LoVo (cell line): ENCODE measurements at places on chromosomes 5 and 9.

DNA sequence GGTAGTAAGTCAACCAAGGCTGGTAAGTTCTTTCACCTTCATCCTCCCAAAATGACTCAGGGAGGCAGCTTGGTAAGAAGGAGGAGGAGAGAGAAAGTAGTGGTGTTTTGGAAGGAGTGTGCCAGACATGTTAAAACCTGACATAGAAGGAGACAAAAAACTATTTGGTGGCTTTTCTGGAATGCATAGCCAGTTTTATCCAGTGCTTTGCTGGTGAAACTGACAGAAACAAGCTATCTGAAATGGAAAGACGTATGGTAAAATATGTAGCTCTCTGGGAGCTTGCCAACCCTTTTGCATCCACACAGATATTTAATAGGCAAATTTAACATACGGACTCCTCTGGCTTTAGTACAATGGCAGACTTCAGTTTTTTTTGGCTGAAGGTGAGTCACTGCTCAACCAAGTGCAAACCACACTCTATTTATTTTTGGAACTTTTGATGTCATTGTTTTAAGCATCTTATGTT, 45.4 kb downstream of the RAB14 start:
- no peak for DNase-seq

- no peak for DNase-seq
Observed at GRCh38 chr5:124692324-124692723, 54.1 kb downstream of the ZNF608 start.

DNA sequence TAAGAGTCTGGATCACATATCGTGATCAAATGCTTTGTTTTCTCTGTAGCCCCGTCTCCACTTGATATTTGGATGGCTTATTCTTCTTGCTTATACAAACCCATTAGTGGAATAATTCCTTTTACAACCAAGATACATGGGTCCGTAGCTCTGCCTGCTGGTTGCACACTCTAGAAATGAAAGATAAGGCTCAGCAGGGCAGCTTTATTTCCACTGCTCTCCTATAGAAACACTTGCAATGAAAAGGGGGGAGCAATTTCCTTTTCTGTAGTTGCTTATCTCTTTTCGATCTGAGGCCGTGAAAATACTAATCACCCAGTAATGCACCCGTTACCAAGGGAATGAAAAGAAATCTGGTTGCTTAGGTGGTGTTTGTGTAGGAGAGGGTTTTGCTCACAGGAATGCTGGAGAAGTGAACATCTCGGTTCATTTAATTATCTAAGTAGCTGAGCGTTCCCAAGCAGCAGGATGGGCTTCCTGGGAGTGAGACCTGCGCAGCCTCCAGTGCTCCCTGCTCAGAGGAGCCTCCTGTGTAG, 131.7 kb downstream of the ADAMTS16 start:
- DNase-seq: no peak

DNA sequence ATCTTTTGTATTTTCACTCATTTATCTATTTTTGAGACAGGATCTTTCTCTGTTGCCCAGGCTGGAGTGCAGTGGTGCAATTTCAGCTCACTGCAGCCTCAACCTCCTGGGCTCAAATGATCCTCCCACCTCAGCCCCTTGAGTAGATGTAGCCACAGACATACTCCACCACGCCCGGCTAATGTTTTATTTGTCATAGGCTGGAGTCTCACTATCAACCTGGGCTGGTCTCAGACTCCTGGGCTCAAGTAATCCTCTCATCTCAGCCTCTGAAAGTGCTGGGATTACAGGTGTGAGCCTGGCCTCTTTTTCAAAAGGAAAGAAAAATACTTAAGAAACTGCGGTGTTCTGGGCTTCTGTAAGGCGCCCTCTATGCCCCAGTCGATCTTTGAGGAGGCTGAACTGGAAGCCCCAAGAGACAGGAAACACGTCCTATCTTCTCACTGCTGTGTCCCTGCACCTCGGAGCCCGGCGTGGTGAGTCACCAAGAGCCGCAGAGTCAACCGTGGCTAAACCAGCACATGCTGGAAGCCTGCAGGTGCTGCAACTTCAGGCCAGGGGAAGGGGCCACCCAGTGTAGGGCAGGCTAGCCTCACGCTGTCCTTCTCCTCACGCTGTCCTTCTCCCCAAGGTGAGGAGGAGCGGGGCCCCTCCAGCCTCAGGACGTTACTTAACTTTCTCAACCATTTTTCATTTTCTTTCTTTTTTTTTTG, 15.2 kb upstream of the LHX3 start:
- DNase-seq: no peak
